ENCODE measurements at places on chromosomes 1 and 21. TPM values are rescaled to one million over a fixed set of nuclear protein-coding genes. Genes with fewer than 3 reads are reported as not detected.

Gene BCAN
- total RNA-seq = not detected

Gene RNU1-3
- total RNA-seq = under 0.01 TPM

Gene LEPR
- total RNA-seq = 12.9 TPM

Gene NPL
- total RNA-seq = 1.7 TPM

Gene OR2T11
- total RNA-seq = not detected

Gene WDR64
- total RNA-seq = not detected

Gene AK5
- 8.2 TPM for total RNA-seq

Gene AGT
- total RNA-seq = not detected

Gene SPATA17
- not detected for total RNA-seq

Gene MYOC
- not detected for total RNA-seq

Gene SLAMF1
- not detected for total RNA-seq

Gene FCRL5
- not detected for total RNA-seq

Gene OR2L2
- not detected for total RNA-seq

Gene PDC
- not detected for total RNA-seq

Gene SFN
- not detected for total RNA-seq

Gene DLGAP3
- 0.07 TPM for total RNA-seq

Gene MATN1
- 0.13 TPM for total RNA-seq

Gene S100A9
- total RNA-seq = not detected

Gene SMCP
- not detected for total RNA-seq

Gene ADAMTSL4
- total RNA-seq = 0.86 TPM

Gene TMPRSS2
- total RNA-seq = not detected

Gene SPRR1B
- total RNA-seq = not detected

Gene ADAM30
- not detected for total RNA-seq

Gene NHLH1
- not detected for total RNA-seq

Gene MRAP
- total RNA-seq = not detected

Gene FHAD1
- total RNA-seq = 0.27 TPM

Gene KRTAP10-7
- not detected for total RNA-seq
